Stimulated activated CD8-positive, alpha-beta memory T cell treated with anti-CD3 and anti-CD28 coated beads, Interleukin-2, amount 100 ng/mL, for 48 hours (primary cell): ENCODE measurements at places on chromosomes 4 and X.

DNA sequence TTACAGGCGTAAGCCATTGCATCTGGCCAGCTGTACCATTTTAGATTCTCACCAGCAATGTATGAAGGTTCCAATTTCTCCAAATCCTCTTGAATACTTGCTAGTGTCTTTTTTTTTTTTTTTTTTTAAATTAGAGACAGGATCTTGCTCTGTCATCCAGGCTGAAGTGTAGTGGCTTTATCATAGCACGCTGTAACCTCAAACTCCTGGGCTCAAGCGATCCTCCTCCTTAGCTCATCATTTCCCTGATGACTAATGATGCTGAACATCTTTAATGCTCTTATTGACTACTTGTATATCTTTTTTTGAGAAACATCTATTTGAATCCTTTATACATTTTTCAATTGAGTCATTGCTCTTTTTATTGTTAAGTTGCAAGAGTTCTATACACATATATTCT lies 40.3 kb downstream of the HDAC8 start:
- DNase-seq = no peak

DNA sequence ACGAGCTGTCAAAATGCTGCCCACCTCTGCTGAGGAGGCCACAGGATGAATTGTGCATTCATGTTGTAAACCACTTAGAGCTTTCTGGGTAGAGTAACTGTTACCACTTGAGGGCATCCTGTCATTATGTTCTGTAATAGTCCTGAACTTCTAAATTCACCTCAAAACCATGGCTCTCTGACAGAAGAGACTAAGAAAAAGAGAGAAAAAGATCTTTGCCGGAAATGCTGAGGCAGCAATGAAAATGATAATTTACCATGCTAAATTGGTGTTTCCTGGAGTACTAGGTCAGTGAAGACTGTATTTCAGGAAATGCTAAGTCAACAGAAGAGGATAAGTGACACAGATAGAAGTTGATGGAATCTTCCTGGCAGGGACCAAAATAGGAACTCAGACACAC lies 942.3 kb upstream of the SLIT2 start:
- DNase-seq = no peak

GRCh38 chrX:23736030-23736429 lies 7.0 kb downstream of the ACOT9 start:
- DNase-seq = no peak

GRCh38 chrX:86021652-86022289 lies 25.6 kb downstream of the CHM start:
- DNase-seq = no peak

- DNase-seq = no peak
Observed at GRCh38 chrX:2934715-2935710, 5.9 kb upstream of the ARSD start.

DNA sequence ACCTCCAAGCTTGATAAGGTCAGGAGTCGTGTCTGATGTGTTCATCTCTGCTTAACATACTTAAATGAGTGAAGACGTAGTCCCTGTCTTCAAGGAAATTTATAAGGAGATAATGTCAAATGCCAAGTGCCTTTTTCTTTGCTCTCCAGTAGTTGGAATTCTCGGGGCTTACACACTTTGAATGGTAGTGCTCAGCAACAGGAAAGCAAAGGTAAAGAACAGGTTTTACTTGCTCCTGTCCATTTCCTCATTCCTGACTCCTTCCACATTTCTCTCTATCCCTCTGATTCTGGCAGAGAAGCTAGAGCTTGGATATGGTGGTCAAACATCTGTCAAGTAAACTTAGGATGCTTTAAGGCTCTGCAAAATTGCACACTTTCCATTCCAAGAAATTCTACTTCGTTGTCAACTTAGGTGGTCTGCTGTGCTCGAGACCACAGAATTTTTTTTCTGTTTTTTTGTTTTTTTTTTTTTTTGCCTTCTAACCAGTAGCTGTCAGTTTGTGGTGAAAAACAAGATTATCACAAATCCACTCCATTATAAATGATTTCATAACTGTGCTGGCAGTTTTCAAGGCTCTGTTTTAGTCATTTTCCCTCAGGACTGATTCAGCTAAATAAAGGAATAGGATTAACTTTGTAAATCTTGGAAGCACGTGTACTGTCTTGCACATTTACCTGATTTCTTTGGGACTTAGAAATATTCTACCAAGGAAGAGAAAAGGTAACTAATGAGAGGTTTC lies 180.8 kb upstream of the ANXA3 start:
- no peak for DNase-seq

DNA sequence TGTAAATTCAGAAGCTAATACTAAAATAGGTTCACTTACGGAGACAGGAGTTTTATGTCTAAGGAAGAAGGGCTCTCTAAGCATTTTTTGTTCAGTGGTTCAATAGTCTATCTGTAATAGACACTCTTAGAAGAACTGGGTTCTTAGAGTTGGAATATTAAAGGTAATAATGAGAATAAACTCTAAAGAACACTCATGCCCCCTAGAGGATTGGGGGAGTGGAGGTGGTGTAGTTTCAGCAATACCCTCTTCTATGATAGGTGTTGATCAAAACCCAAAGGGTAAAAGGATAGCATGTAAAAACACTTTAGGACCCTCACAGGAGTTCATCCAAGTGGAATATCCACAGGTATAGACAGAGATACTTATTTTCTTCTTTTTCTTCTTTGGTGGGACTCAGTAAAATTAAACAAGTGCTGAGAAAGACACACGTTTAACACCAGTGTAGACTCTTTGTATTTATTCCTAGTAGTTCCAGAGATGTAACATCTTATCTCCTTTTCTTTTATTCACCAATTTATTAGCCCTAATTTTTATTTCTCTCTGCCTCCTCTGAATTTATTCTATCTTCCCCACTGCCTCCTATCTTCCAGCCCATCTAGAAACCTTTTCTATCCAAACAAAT lies 25.7 kb upstream of the MND1 start:
- no peak for DNase-seq

DNA sequence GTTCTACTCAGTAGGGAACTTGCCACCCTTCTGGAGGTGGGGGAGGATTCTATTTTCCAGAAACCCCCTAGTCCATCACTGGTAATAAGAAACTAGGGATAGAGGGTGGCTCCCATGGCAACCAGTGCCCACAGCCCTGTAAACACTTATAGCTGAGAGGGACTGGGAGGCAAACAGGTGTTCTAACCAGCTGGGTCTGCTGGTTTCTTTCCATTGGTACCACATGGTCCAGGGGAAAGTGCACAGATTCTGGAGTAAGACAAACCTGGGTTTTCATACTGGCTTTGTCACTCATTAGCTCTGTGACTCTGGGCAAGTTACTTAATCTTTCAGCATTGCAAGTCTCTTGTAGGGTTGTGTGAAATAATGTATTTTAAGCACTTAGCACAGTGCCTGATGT lies 26.9 kb downstream of the IGSF1 start:
- no peak for DNase-seq

GRCh38 chr4:127810551-127810950 lies 28.4 kb downstream of the HSPA4L start:
- no peak for DNase-seq

DNA sequence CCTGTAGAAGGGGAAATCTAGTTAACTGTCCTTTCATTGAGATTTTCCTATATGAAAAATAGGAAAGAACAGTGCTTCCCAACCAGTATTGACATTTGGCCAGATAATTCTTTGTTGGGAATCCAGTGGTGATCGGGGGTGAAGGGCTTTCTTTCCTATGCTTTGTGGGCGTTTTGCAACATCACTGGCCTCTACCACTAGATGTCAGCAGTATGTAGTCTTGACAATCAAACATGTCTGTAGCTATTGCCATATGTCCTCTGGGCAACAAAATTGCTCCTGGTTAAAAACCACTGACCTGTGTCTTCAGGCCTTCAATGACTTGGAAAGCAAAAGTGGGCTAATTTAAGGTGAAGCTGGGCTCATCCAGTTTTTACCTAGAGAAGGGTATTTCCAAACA lies 658.5 kb downstream of the DACH2 start:
- DNase-seq = no peak

- no peak for DNase-seq
Observed at GRCh38 chr4:149997881-149998421, 80.3 kb upstream of the DCLK2 start.

- DNase-seq = no peak
Observed at GRCh38 chrX:111264385-111264784, 5.9 kb downstream of the CAPN6 start.

- DNase-seq = no peak
Observed at GRCh38 chr4:152359208-152360044, 176.5 kb downstream of the FBXW7 start.

DNA sequence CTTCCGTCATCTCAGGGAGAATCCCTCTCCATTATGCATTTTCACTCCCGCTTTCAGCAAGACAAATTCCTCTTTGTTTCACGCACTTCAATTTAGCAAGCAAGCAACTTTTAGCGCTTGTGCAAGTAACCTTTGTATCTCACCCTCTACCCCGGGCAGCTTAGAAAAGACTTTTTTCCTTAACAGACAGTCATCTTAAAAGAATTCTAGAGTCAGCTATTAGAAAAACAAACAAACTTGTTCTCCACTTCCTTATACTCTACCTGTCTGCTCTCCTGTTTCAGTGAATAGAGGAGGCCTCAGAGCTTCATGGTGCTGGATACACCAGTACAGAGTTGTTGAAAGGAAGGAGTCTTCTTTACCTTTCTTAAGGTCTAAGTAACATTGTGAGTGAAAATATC lies 12.1 kb downstream of the TIGD2 start:
- DNase-seq = no peak

- DNase-seq = no peak
Observed at GRCh38 chrX:44952329-44953027, 79.5 kb downstream of the KDM6A start.

DNA sequence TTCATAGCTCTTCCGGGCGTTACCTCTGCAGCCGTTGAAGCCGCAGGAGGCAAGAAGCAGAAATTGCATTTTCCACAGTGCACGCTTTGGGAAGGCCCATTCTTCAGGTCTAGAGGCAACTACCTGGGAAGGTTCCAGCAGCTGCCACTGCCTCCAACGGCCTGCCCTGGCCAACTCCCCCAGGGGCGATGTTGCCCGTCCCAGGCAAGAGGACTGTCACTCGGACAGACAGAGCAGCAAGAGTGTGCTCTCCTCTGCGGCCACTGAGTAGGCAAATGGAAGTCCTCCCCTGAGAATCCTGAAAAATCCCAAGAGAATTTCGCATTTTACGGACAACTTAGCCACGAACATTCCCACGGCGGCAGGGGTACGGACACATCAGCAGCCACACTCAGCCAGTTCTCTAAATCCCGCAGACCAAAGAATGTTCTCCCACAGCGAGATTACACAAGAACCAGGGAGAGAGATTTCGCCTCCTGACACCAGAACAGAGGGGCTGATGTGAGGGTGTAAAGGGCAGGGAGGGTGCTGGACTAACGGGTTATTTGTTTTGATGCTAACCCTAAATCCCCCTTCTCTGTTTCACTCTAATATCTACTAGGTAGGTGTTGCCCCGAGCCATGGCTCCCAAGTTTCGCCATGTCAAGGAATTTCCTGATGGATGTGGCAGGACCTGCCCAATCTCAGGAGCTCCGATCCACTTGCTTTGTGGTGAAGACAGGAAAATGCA lies 63.8 kb downstream of the SEPSECS start:
- DNase-seq = no peak

DNA sequence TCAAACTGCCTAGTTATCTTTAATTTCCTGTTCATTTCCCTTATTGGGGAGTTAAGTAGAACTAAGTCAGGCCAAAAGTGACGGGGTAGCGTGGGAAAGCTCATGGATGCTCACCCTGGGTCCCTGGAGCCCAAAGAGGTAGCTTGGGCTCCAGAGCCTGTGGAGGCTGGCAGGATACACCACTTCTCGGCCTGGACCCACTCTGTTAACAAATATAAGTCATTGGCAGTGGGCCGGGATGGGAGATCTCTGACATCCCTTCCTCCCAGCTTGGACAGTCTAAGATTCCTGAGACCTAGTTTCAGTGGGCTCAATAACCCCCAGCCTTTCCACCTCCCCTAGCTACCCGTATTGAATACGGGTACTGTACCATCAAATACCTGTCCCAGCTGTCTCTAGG lies 106.1 kb downstream of the EFNB1 start:
- DNase-seq = no peak

GRCh38 chrX:1507511-1508463 lies 29.2 kb downstream of the P2RY8 start:
- no peak for DNase-seq

DNA sequence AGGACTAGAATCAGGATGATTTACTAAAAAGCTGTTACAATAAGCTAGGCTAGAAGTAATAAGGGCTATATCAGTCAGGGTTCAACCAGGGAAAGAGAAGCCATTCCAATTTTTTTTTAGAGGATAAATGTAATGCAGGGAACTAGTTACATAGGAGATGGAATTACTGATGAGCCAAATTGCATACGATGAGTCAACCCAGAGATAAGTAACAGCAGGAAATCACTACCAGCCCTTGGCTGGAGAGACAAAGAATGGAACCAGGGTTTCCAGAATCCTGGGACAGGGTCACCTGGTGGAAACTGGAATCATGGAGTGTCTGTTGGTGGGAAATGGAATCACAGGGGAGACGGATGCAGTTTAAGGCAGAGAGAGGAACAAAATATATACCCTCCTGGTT lies 13.1 kb upstream of the MAGEA4 start:
- no peak for DNase-seq
